AG09319 (cell line): ENCODE measurements at places on chromosomes 13 and 19.

DNA sequence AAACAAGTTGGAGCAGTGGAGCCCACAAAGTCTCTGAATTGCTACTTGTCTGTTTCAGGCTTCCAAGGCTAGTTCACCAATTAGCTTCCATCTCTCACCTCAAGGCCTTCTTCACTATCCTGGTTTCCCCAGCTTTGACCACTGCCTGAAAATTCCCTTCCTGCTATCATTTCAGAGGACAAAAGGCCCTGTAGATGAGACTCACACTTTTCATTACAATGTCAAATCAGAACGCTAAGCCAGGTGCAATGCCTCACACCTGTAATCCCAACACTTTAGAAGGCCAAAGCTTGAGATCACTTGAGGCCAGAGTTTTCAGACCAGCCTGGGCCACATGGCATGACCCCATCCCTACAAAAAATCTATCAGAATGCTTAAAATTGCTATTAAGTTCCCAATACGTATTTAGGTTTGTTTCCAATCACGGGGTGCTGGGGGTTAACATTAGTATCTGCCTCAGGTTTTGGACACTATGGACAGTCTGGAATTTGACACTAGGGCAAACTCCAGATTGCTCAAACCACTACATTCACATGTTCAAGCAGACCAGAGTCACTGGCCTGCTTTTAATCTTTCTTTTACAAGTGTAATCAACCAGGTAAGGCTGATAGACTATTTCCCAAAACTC is 5.5 kb downstream of the TPT1 start:
- no peak for DNase-seq

GRCh38 chr13:99986741-99987140 is 5.2 kb downstream of the ZIC2 start:
- no peak for DNase-seq

DNA sequence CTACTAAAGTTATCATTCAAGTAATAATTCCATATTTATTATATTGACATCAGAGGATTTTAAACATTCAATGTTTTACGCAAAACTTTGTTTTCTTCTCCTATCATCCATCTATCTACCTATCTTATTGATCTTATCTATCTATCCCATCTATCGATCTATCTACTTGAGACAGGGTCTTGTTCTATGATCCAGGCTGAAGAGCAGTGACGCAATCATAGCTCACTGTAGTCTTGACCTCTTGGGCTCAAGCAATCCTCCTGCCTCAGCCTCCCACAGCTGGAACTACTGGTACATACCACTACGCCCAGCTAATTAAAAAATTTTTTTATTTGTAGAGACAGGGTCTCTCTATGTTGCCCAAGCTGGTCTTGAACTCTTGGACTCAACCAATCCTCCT is 27.4 kb downstream of the ZC3H13 start:
- no peak for DNase-seq

DNA sequence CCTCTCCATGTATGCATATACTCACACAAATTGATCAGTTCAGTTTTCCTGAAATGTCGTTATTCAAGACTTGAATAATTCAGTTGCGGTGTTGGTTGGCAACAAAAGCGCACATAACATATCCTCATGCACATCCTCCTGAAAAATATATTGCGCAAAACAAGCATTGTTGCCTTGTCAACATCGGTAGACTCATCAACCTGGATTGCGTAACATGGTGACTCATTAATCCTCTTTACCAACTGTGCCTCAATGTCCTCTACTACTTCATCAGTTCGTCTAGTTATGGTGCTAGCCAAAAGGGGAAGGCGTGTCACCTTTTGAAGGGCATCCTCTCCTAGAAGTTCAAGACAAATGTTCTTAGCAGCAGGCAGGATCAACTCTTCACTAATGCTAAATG is 357.7 kb downstream of the LMO7 start:
- DNase-seq, result no peak

GRCh38 chr13:110498327-110498726 is 63.2 kb downstream of the RAB20 start:
- no peak for DNase-seq

GRCh38 chr13:41565846-41566245 is 108.5 kb downstream of the RGCC start:
- DNase-seq, result no peak
